ENCODE measurements at places on chromosomes 6 and 20.

DNA sequence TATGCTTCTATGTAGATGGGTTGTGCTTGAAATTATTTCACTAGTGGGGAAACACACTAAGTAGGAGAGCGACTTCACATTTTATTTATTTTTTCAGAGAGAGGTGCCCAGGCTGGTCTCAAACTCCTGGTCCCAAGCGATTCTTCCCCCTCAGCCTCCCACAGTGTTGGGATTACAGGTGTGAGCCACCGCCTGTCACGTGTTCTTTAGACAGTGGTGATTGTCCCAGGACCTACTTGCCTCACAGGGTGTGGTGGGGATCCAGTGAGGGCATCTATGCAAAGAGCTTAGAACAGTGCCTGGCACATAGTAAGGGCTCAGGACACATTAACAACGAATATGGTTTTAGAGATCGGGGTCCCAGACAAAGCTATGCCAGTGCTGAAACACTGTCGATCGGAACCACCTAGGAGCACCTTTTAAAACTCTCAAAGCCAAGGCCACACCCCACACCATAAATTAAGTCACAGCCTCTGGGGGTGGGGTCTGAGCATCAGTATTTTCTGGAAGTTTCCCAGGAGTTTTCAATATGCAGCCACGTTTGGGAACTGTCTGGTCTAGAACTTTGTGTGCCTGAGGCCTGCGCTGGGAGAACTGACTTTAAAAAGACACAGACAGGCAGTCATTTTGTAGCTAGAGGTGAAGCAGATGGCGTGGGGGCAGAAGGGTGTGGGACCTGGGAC, 4.8 kb upstream of the BCAS4 start:
- no peak for DNase-seq

GRCh38 chr20:2260250-2260649, 35.6 kb upstream of the TGM3 start:
- DNase-seq, result no peak

DNA sequence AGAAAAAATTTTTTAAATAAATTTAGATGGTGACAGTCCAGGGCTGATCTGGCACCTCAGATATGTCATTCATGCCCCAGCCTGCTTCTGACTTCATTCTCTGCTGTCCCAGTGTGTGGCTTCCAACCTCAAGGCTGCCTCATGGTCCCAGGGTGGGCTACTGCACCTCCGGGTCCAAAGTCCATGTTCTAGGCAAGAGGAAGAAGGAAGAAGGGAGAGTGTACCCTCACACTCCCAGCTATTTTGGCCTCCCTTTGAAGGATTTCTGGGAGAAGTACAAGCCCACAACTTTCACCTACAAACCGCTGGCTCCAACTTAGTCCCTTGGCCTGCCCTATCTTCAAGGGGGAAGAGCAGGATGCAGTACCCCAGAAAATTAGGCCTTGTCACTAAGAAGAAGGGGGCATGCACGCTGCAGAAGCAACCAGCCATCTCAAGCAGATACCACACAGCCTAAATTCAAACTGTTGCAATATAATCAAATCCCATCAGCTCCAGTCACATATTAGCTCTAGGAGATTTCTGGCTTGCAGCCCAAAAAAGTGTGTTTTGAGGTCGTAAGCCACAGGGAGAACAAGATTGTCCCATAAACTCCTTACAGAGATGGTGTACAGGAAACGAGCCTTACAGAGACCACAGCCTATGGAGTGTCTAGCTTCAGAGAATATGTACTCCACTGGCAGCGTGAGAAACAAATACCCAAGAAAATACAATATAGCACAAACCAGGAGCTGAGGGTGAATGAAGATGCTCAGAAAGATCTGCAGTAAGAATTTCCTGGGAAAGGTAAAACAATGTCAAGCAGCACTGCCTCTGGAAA, 906 bp upstream of the BTN3A2 start:
- DNase-seq, result no peak

DNA sequence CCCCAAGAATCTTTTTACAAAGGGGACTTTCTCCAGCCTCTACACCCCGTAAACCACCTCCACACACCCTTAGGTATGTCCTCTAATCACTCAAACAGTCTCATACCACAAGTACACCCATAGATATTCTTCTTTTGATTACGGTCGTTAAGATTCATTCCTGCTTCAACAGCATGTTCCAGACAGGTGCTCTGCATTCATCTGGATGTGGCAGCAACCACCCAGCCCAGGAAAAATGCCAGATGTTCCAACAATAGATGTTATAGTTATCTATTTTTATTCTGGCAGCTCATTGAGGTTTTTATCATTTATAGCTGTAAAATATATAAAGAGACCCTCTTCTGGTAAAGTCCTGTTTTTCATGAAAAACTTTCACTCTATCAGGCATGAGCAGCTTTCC, 60.7 kb downstream of the SIM1 start:
- DNase-seq, result no peak

DNA sequence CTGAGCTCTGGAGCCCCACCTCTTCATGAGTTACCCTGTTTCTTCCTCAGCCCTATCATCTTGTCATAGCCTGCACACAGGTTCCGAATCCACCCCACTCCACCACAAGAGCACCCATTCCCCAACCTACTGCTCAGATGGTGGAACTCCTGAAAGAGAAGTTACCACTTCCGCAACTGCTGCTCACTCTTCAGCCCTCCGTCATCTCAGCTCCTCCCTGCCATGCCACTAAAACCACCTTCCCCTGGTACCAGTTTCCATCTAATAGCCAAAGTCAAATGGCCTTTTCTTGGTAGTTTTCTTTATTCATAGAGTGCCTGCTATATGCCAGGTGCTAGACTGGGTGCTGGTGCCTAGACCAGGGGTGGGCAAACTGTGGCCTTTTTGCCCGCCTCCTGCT, 3.9 kb downstream of the RAB22A start:
- DNase-seq, result no peak

- DNase-seq, result peak; percentile 90
Observed at GRCh38 chr20:58890518-58891085, 38.1 kb downstream of the GNAS start.

- DNase-seq, result no peak
Observed at GRCh38 chr20:8020314-8021079, 936 bp upstream of the TMX4 start.

DNA sequence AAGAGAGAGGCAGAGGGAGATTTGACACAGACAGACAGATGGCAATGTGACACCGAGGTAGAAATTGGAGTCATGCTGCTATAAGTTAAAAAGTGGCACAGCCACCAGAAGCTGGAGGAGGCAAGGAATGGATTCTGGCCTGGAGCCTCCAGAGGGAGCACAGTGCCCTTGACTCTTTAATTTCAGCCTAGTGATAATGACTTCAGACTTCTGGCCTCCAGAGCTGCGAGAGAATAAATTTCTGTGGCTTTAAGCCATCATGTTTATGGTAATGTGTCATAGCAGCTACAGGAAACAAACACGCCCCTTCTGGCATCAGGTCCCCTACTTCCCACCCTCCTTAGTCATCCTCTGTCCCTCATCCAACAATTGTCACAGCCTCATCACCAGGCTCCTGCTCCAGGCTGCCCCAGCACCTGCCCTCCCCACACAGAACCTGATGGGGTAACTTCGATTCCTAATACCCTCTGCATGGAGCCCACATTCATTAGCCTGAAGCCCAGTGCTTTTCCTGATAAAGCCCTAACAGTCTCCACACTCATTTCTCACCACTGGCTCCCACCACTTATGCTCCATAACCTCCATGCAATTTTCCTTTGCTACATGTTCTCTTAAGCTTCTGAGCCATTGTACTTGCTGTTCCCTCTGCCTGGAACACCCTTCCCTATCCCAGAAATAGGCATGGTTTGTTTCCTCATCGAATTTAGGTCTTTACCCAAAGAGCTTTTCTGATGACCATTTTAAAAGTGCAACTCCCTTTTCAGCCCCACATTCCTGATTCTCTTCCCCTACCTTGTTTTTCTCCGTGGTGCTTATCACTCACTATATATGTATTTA, 69.7 kb upstream of the TOX2 start:
- no peak for DNase-seq

GRCh38 chr20:5040345-5040744, 39.0 kb upstream of the SLC23A2 start:
- no peak for DNase-seq

DNA sequence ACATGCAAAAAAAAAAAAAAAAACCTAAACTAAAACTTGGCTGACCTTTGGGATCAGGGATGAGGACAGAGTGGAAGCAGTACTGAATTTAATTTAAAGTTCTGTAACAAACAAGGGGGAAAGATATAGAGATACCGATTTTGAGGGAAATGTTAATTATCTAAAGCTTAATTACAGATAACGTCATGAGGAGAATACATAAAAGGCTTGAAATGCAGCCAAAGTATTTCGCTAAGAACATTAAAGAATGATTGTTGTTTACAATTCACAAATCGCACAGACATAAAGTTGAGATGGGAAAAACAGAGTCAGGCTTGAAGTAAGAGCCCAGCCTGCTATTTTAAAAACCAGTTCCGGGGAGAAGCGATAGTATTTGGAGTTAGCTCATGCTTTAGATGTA, 208.0 kb upstream of the SASH1 start:
- no peak for DNase-seq

- no peak for DNase-seq
Observed at GRCh38 chr6:108927927-108928326, 79.7 kb downstream of the ARMC2 start.

- DNase-seq, result no peak
Observed at GRCh38 chr6:11429577-11429976, 108.0 kb upstream of the TMEM170B start.

- no peak for DNase-seq
Observed at GRCh38 chr6:10587656-10588406, 66.7 kb downstream of the GCNT2 start.

DNA sequence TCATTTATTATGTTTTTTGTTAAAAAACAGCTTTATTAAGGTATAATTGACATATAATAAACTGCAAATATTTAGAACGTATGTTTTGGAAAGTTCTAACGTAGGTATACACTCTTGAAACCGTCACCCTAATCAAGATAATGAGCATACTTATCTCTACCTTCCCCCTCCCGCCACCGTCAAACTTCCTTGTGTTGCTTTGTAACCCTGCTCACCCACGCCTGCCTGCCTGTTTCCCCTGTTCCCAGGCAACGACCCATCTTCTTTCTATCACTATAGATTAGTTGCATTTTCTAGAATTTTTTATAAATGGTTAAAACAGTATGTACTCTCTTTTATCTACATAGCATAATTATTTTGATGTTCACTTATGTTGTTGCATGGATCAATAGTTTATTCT, 33.5 kb upstream of the GCLC start:
- no peak for DNase-seq

DNA sequence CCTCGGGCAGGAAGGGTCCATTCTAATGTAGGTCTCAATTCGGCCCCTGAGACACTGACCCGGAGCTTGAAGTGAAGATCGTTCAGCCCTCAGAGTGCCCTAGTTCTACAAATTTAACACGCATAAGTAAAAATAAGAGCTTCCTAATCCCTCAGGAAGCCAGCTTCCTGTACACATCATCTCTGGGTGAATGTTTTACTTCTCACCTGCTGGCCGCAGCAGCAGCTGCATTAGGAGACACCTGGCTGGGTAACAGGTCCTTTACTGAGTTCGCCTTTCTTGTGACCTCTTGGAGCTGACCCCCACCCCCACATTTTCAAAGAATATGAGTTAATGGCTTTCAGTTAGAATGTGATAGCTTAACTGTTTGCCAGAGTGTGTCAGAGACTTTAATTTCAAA, 165.0 kb downstream of the SMOC2 start:
- no peak for DNase-seq

DNA sequence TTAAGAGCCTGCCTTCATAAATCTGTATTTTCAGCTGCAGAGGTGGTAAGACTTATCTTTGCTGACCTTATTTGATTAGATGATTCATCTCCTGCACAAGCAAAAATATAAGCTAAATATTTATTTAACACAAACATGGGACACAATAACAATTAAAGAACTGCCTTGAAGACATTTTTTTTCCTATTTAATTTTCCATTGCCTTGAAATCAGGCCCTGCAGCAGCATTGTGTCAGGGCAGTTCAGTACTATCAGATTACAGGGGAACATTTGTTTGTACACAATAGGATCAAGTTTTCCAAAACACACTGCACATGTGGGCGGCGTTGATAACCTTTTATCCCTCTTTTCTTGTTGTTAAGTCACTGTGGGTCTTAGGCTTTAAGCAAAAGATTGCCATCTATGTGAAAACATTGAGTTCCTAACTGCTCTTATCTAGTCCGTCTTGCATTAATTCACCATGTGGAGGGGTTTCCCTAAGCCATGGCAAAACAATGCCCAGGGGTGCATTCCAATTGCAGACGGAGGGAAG, 7.4 kb downstream of the ADGRF5 start:
- no peak for DNase-seq

DNA sequence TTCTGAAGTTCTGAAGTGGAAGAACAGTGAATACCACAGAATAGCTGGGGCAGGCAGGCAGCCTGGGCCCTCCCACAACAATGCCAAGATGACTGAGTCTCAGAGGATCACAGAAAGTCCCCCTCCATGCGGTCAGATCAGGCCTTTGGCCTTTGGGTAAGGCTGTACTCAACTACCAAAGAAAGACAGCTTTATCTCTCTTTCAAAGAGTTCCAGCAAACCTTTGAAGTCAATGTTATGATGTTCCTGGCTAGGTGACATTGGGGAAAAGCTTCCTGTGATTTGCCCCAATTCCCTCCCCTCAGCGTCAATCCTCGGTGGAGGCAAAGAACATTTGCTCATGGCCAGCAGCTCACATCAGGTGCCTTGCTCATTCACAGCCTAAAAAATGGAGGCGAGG, 10.7 kb upstream of the FBXO9 start:
- DNase-seq, result no peak

DNA sequence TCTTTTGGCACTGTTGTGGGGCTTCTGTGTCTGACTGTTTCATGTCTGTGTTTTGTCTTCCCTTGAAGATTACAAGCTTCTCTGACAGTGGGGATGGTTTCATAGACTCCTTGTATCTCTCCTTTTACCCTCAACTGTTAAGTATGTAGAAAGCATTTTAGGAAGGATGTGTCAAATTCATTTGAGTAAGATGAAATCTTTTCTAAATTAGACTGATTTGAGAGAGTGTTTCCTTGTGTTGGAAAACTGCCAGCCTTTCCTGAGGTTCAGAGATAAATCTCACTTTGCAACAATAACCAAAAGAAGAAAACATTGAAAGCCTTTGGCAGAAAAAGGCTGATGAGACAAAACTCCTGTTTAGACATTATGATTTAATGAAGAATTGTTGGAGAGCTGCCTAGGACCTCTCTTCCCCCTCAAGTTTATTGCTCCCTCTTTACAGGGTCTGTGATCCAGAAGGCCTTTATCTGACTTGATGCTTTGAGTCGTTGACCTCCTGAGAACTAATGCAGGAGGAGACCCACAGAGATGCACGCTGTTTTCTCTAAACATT, 68.3 kb downstream of the ANKS1A start:
- no peak for DNase-seq

DNA sequence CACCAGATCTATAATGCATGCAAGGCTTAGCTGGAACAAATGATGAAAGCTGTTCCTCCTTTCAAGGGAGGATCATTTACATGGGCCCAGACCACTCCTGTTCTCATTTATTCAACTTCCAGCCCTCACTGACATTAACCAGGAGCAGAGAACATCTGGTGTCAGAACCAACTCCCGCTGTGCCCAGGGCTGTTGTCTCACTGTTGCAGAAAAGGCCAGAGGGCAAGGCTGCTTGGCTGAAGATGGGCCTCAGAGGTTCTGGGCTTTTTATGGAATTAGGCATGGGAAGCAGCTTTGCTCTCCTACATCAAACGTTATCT, 164.2 kb downstream of the GMPR start:
- peak; percentile 77 for DNase-seq

- no peak for DNase-seq
Observed at GRCh38 chr20:22459754-22460153, 124.6 kb downstream of the FOXA2 start.

- no peak for DNase-seq
Observed at GRCh38 chr20:1296117-1296610, 30.1 kb downstream of the SNPH start.

GRCh38 chr6:144346719-144347447, 61.7 kb downstream of the UTRN start:
- no peak for DNase-seq
